Nephron progenitor cell (in vitro differentiated cells): ENCODE measurements at places on chromosomes 13 and 19.

DNA sequence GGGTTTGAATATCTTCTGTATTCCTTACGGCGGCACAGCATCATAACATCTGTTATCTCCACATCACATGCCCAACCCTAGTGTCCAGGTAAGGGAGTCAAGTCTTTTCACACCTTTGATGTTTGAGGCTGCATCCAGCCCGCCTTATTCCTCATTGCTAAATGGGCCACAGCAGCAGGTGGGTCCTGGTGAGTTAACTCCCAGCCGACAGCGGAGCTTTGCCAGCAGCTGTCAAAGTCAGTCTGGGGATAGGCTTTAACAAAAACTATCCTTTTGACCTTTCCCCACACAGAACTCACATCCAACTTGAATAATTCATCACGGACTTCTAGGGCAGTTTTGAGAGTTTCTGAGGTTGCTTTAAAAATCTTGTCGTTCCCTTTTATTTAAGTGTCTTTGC lies 235.1 kb downstream of the DLEU7 start:
- DNase-seq, result no peak

GRCh38 chr19:12478234-12478941 lies 6.2 kb downstream of the ZNF709 start:
- no peak for DNase-seq

DNA sequence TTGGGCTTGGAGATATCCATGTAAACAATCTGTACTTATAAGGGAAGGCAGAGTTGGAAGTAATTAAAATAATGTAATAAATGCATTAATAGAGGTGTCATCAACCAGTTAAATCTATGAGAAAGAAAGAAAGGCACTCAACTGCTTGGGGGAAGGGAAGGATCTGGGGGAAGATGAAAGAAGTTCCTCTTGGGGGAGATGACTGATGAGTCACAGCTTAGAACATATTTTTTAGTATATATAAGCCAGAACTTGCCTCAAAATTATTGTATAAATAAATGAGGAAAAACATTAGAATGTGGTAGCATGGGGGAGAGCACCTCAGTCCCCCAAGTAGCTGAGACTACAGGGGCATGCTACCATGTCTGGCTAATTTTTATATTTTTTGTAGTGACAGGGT lies 205.8 kb downstream of the GGACT start:
- no peak for DNase-seq

DNA sequence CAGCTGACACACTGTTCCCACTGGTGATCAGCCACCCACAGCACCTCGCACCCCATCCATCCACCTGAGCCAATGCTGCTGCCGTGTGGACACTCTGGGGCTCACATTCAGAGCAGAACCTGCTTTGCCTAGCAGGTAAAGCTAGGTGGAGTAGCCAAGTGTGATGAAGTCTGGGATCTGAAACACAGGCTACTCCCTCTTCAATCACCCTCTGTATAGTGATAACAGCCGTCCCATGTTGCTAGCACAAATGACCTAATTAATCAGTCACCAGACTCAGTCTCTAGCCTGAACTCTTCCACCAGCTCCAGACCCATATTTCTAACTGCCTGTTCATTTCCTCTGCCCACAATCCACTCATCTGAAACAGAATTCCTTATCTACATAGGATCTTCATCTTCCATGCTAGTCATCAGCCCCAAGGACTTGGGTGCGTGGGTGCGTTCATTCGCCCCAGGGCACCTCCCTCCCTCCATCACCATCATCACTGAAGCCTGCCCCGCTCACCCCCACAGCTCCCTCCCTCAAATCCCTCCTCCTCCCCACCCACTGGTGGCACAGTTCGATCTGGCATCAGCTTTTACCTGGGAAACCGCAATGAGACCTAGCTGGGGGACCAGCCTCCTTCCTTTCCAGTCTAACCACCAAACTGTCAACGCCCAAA lies 19.8 kb downstream of the STK24 start:
- no peak for DNase-seq

DNA sequence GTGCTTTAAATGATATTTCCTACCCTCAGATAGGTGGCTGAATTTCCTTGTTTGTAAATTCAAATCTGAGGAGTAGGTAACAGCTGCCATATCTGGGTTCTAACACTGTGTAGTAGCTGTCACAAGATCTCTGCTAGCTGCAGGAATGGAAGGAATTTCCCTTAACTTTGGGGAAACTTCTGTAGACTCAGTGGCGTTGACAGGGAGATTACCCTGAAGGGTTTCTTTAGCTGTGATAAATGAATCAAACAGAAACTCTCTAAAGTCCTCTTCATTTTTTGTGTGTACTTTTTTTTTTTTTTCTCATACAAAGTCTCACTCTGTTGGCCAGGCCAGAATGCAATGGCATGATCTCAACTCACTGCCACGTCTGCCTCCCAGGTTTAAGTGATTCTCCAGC lies 5.3 kb upstream of the EPSTI1 start:
- DNase-seq, result no peak

DNA sequence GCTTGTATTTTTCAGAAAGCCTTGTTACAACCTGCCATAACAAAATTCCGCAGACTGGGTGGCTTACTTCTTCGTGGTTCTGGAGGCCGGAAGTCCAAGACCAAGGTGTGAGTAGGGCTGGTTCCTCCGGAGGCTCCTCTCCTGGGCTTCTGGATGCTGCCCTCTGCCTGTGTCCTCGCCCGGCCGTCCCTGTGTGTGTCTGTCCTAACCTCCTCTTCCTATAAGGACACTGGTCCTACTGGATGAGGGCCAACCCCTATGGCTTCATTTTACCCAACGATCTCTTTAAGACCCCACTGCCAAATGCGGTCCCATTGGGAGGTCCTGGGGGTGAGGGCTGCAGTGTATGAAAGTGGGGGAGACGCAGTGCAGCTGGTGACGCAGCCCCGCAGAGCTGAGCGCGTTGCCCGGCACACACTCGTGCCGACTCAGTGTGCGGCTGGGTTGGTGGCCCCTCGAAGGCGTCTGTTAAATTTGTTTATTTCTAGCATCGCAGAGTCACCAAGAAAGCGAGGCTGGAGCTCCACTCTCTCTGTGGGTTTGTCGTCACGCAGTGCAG lies 116.7 kb downstream of the SOX1 start:
- no peak for DNase-seq

DNA sequence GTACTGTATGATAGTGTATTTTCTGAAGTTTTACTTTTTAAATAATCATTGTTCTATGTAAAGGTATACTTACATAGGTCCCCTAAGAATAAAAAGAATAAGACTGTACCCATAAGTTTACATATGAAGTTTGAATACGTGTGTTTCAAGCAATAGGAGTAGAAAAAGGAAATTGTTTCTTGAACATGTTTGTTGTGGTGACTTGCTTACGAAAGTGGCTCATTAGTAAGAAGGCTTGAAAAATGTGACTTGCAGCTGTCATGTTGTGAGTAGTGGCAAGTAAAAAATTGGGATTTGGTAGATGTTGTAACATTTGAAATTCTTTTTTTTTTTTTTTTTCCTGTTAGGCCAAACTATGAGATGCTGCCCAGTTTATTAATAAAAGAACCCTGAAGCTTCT lies 203.3 kb downstream of the LMO7 start:
- no peak for DNase-seq

DNA sequence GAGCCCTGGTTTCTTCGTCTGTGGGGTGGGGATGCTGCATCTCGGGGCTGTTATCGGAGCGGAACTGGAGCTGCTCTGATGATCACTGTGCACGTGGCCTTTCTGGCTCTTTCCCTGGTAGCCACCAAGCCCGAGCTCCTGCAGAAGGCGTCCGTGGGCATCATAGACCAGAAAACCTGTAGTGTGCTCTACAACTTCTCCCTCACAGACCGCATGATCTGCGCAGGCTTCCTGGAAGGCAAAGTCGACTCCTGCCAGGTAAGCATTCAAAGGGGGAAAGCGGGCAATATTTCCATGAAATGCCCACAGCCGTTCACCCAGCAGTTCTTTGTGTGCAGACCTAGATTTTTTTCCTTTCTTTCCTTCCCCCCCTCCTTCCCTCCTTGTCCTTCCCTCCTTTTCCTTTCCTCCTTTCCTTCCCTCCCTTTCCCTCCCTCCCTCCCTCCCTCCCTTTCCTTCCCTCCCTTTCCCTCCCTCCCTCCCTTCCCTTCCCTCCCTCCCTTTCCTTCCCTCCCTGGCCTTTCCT lies 9.4 kb downstream of the TIMM13 start:
- no peak for DNase-seq

DNA sequence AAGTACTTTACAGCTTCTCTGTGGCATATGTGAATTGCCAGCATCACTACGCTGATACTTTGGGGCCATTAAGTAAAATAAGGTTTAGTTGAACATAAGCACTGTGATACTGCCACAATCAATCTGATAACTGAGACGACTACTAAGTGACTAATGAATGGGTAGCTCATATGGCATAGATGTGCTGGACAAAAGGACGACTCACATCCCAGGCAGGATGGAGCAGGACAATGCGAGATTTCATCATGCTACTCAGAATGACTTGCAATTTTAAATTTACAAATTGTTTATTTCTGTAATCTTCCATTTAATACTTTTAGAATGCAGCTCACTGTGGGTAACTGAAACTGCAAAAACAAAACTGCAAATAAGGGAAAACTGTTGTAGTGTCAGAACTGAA lies 13.6 kb downstream of the CCDC122 start:
- DNase-seq, result no peak

DNA sequence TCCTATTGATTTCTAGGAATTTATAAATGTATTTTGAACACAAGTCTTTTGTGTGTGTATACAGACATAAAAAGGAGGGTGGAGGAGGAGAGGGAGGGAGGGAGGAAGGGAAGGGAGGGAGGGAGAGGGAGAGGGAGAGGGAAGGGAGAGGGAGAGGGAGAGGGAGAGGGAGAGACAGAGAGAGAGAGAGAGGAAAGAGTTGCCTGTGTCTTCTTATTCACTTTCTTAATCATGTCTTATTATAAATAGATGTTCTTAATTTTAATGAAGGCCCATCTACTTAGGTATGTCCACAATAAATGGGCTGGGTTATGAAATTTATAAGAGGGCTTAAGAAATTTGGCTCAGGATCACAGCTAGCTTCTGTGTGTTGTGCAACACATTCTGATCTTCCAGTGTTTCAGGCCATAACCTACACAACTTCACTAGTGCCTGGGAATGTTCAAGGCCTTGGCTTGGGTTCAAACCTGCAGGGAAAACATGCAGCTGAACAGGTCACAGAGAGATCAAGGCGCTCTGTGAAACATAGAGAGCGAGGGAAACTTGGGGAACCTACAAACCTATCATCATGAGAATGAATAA lies 39.3 kb downstream of the ZNF45 start:
- no peak for DNase-seq

GRCh38 chr13:113559061-113559460 lies 25.5 kb upstream of the TFDP1 start:
- DNase-seq, result no peak

- DNase-seq, result peak; percentile 58
These were observed 545 bp upstream of the ISYNA1 start for GRCh38 chr19:18438331-18439024.

- DNase-seq, result no peak
These were observed 66.1 kb downstream of the ZNF486 start for GRCh38 chr19:20233105-20233504.

DNA sequence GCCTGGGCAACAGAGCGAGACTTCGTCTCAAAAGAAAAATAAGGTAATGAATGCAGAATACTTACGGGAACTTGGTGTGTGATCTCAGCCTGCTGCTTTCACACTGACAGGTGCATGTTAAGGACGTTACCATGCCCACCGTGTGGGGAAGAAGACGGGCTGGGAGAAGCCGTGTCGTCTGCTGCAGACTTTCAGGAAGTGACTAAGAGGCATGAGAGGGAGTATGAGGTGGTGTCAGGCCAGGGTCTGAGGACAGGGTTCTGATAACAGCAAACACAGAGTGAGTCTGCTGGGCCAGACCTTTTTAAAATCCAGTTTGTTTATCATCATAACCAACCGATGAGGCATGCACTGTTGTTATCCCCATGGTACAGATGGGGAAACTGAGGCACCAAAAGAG lies 13.6 kb upstream of the GALP start:
- DNase-seq, result no peak

DNA sequence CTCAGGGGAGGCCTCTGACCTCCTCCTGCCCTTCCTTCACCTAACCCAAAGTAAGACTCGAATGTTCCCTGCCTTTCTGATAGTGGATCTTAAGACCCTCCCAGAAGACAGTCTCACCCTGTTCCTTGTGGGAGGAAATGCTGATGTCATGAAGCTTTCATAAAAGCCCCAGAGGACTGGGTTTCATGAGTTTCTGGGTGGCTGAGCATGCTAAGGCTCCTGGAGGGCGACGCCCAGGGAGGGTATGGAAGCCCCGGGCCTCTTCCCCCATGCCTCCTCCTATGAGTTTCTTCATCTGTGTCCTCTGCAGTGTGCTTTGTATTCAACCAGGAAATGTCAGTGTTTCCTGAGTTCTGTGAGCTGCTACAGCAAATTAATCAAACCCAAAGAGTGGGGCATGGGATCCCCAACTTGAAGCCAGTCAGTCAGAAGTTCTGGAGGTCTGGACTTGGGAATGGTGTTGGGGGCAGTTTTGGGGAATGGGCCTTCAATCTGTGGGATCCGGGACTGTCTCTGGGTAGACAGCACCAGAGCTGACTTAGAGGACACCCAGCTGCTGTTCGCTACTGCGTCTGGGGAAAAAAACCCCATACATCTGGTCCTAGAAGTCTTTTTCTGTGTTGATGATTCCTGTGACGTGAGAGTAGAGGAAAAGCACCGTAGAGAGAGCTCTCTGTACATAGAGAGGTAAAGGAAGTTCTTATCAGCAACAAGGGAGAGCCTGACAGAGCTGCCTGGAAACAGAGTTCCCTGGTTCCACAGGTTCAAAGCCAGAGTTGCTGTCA lies 2.0 kb upstream of the LILRB2 start:
- DNase-seq, result no peak

DNA sequence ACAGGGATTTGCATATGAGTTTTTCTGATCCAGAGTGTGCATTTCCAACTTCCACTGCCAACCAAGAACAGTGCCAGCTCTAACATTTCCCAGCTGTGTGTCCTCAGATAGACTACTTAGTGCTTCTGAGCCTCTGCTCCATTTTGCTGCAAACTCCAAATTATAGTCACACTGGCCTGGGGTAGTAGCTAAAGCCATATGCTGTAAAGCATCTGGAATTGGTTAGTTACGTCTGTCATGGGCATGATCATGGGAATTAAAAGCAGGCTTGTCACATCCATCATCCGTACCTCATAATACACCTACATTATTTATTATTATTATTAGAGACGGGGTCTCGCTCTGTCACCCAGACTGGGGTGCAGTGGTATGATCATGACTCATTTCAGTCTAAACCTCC lies 7.1 kb downstream of the ELAVL3 start:
- no peak for DNase-seq

- no peak for DNase-seq
These were observed 5.8 kb downstream of the LATS2 start for GRCh38 chr13:21055511-21056045.
